ENCODE measurements at places on chromosomes 13 and 19. TPM values are rescaled to one million over a fixed set of nuclear protein-coding genes. Genes with fewer than 3 reads are reported as not detected.

The EMP3 gene
- polyA plus RNA-seq: 24.9 TPM

The NEK5 gene
- 0.20 TPM for polyA plus RNA-seq

The DOCK6 gene
- polyA plus RNA-seq: 9.1 TPM

The DENND1C gene
- 1.0 TPM for polyA plus RNA-seq

The LRP3 gene
- 240 TPM for polyA plus RNA-seq

The FAM83E gene
- polyA plus RNA-seq: 0.95 TPM
